Muscle of arm (tissue), 14 donors: ENCODE measurements at places on chromosomes 12 and 14.
A peak's percentile ranks its signal among the peaks of the same experiment; 100 is the strongest.

DNA sequence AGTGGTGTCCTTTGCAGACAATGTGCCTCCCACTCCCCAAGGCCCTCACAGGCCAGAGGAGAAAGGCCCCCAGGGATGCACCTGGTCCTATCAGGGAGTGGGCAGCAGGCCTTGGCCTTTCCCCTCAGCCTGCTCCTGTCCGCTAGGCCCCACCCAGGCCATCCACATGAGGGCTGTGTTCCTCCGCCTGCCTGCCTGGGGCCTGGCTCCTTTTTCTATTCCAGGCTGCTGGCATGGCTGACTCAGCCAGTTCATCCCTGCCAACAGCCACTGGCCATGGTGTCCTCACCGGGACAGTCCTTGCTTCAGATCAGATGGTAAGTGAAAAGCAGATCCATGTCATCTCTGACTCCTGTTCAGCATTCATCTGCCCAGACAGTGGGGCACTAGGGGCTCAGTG is 13.4 kb downstream of the ISM2 start:
- no peak for DNase-seq

GRCh38 chr12:76332606-76333005 is 15.6 kb downstream of the BBS10 start:
- DNase-seq: no peak

DNA sequence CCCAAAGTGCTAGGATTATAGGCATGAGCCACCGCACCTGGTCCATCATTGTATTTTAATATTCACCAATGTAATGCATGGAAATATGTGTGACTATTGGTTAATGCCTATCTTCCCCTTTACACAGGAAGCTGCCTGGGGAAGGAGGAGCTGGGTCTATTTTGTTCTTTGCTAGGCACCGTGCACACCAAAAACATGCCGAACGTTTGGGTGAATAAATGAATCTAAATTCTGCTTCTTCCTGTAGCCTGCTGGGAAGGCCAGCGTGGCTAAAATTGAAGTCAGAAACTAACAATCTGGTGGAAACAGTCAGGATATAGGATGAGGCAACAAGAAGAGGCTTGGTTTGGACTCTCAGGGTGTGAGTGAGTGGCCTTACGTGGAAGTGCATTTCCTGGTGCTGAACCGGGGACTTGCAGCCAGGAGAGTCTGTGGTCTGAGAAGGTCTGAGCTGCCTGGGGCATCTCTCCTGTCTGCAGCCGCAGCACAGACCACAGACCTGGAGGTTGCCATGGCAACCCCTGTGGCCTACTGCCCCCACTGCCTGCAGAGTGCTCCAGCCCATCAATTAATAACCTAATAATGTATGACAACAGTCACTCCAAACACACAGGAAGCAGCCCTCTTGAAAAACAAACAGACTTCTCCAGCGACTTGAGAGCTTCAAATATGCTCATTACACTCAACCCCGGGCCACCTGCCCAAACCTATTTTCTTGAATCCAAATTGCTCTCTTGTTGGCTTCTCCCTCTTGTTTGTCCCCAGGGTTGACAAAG is 5.5 kb upstream of the GPR68 start:
- no peak for DNase-seq

GRCh38 chr12:89461649-89462612 is 62.7 kb downstream of the GALNT4 start:
- peak; percentile 51 for DNase-seq

- no peak for DNase-seq
Observed at GRCh38 chr12:56220611-56221231, 1.0 kb downstream of the RNF41 start.

GRCh38 chr14:89214221-89214965 is 202.6 kb downstream of the FOXN3 start:
- no peak for DNase-seq

- no peak for DNase-seq
Observed at GRCh38 chr12:93852173-93852591, 175.0 kb downstream of the CRADD start.

GRCh38 chr12:27034607-27035293 is 12.4 kb downstream of the MED21 start:
- DNase-seq: no peak

DNA sequence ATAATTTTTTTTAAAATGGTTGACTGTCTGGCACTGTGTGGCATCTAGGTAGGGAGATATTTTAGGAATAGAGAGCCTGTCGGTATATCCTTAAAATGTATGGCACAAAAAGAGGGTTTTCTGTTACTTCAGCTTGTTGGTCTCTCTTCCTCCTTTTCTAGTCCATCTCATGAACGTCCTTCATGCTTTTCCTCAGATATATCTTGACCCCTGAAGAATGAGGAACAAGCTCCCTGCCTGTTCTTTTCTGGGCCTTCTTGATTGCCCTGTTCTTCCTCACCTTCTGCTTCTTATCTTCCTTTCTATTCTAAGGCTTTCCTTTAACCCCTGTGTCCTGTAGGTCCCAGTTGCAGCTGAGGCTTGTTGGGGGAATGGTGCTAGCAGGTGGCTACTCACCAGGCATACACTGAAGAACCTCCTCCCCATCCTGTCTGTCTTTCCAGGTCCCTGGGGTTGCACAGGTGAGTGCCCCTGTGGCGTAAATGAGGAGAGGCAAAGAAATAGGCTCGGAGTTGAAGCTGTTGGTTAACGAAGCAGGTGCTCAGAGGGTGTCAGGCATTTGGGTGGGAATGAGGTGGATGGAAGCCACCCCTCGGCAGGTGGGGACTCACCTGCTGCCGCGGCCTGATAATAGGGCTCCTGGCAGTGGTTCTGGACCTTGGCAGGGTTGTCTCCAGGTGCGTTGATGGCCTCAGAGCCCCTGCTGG is 7.2 kb upstream of the C1R start:
- DNase-seq: no peak

GRCh38 chr12:50197297-50197727 is 30.1 kb upstream of the CERS5 start:
- DNase-seq: no peak

GRCh38 chr14:105885561-105886320 is 359.4 kb downstream of the TMEM121 start:
- DNase-seq: no peak

DNA sequence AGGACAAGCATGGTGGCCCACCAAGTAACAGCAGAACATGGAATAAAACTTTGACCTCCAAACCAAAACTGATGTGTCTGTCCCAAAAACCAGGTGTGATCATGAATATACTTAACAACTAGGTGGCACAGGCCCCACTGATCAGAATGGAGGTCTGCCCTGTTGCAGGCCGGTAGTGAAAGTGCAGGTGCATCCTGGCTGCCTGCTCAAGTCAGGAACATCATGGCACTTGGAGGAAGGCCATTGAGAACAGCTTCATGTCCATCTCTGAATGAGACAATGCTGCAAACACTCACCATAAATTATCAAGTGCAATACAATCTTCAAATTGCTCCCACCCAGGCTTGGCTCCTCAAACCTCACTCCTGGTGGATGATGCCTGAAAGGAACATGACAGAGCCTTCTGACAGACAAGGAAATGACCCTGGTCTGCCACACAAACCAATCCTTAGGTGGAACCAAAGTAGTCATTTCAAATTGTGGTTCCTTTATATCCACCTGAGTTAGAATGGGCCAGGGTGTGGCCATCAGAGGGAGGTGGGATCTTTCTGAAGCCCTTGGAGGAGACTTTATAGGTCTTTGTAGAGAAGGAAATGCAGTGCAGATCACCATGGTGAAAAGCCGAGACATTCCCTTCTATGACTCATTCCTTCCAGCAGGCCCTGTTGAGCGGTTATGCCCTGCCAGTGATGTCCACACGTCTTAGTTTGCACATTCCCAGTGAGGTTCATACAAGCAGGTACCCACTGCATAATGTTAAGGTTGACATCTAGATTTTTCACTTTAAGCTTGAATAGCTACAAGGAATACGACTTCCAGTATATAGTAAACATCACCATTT is 36.0 kb downstream of the EGLN3 start:
- no peak for DNase-seq

DNA sequence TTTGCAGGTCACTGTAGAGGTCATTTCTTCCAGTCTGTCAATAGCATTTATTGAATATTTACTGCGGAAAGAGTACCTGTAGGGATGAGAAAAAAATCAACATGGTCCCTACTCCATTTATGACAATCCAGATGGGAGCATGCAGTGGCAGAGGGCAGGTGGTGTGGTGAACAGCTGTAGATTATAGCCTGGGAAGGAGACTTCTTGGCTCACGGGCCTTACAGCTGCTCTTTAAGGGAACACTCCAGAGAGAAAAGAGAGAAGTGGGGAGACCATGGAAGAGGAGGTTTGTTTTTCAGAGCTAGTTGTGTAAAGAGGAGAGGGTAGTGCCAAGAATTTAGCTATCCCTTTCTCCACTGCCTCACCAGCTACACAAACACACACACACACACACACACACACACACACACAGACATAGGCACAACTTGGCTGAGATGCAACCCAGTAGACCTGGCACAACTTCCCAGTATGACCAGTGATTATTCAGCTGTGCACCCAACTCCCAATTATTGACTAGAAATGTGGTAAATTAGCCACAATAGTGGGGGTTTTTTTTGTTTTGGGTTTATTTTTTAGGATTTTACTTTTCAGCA is 41.0 kb downstream of the GPHB5 start:
- DNase-seq: no peak

DNA sequence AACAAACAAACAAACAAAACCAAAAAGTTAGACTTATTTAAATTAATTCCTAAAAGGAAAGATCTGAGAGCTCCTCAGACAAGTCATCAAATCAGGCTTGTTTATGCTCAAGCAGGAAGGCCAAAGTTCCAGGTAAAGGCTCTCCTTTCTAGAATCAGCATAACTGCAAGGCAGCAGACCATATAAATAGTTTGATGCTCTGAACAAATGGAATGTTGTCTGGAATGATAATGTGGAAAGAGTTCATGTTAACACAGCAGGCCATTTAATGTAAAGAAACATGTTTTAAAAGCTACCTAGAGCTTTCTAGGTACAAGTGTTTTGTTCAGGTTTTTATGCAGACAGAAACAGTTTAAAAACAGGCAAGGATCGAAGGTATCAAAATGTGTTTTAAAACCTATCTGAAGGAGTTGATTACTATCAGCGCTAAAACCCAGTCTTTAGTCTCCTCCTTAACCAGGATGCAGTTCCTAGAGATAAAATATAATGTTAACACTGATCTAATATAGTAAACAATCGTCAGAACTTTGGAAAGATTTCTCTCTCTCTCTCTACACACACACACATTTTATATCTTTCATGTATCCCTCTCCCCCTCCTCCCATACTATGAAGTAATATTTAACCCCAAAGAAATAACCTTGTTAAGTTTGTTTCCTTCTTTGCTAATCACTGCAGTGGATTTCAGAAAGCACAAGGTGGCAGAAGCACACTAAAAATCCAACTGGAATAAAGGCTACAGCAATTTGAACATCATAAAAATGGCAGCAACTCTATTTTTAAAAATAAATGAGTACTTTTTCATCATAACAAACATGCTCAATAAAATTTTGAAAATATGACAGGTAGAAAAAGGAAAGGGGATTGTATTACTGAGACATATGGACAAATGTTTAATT is 135.5 kb downstream of the PAWR start:
- DNase-seq: peak; percentile 55

- DNase-seq: no peak
Observed at GRCh38 chr12:8453021-8453513, 2.7 kb upstream of the CLEC6A start.

DNA sequence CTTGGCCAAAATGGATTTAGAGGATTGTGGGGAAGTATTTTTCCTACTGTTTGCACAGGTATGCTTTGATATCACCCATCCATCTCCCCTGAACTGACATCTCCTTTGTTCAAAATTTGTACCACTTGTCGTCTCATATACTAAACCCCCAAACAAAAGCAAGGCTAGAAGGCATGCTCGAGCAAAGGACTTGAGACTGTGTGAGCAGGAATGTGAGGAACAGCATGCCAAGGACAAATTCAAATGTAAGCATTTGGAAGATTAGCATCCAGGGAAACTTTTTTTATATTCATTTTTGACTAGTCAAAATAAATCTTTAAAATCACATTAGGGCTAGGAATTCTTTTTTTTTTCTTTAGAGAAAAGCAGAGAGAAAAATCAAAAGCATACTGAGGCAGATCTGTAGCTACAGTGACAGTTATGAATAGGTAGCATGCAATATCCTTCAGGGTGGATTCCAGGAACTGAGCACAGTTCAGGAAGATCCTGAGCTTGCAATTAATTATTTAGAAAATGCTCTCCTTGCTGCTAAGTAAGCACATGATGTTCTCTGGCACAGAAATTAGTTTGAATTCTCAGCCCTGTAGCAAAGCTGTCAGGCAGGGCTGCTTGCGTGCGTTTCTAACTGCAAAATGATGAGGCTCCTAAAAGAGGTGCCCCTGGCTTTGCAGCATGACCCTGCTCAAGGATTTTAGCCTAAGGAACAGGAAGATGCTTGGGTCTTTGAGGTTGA is 327.7 kb downstream of the LRIG3 start:
- DNase-seq: no peak

- DNase-seq: no peak
Observed at GRCh38 chr14:97543816-97544215, 746.6 kb downstream of the VRK1 start.

DNA sequence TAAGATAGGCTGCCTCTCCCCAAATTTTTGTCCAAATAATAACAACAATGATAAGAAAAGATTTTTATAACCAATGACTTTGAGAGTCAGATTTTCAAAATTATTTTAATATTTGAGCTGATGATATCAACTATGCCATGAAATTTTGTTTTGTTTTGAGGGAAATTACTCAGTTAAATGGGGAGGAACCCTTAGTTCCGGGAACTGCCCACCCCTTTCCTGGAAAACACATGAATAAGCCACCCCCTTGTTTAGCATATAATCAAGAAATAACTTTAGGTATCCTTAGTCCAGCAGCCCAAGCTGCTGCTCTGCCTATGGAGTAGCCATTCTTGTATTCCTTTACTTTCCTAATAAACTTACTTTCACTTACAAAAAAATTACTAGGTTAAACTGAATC is 61.4 kb downstream of the HMGA2 start:
- DNase-seq: no peak

- no peak for DNase-seq
Observed at GRCh38 chr12:3032770-3033538, 44.2 kb upstream of the TSPAN9 start.

DNA sequence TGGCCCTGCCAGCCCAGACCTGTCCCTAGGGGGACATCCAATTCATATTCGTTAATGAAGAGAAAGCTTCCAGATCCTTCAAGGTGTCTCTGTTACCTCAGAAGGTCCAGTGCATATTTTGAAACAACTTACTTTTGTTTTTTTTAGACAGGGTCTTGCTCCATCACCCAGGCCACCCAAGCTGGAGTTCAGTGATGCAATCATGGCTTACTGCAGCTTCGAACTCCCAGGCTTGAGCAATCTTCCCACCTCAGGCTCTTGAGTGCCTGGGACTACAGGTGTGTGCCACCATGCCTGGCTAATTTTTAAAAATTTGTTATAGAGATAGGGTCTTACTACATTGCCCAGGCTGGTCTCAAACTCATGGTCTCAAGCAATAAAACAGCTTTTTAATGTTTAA is 48.4 kb downstream of the B4GALNT3 start:
- no peak for DNase-seq

GRCh38 chr12:76746516-76746915 is 17.4 kb upstream of the ZDHHC17 start:
- DNase-seq: no peak

- DNase-seq: no peak
Observed at GRCh38 chr12:53231921-53232645, at the start of gene RARG. Gene RARG (minus strand): TSS chr12:53232209. CDS start chr12:53227545, 4,664 bp downstream.

- no peak for DNase-seq
Observed at GRCh38 chr14:62031504-62031903, 269.3 kb downstream of the SNAPC1 start.
